ENCODE measurements at places on chromosomes 1 and 21.

DNA sequence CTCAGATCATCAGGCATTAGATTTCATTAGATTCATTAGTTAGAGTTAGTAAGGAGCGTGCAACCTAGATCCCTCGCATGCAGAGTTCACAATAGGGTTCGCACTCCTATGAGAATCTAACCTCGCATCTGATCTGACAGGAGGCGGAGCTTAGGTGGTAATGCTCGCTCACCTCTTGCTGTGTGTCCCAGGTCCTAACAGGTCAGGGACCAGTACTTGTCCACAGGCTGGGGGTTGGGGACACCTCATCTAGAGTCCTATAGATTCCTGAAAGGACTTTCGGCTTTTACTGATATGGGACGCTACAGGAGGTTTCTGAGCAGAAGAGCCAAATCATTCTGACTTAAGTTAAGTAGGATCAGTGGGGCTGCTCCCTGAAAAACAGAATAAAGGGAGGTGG is 91.4 kb downstream of the AKT3 start:
- DNase-seq, result no peak

- DNase-seq, result peak; percentile 85
Observed at GRCh38 chr1:8314346-8315280, 3.3 kb upstream of the SLC45A1 start.

- DNase-seq, result peak; percentile 67
Observed at GRCh38 chr1:186828611-186829454, at the start of gene PLA2G4A. Gene PLA2G4A, plus strand, starts transcription at chr1:186828949. Its CDS starts 25,406 bp downstream, at chr1:186854355.

DNA sequence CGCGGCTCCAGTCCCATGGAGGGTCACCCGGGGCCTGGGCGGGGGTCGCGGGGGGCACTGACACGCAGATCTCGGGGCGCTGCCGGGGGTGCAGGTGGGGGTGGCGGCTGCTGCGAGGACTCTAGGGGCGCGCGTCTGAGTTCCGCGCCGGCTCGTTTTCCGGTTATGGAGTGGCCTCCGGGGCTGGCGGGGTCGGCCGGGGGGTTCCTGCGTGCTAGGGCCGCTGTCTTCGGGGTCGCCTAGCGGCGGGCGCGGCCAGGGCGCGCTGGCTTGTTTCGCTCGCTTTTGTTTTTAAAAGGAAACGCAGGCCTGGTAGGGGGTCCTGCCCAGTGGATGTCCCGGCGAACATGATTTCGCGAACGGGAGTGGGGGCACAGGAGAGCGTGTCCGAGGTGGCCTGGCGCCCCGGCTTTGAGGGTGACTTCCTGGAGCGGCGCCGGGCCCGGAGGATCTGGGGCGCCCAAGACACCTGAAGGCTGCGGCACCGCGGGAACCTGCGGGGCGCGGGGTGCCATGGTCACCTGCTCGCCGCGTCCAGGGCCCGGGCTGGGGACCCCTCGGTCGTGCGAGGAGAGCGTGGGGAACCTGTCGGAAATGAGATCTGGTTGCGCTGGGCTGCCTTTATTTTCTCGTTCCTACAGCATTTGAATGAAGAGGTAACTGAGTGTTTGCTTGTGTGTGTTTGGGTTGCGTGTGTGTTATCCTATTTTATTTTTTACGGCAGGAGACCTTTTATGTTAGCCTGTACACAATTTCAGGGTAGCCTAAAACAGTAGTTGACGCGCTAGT is 618 bp downstream of the ETS2 start:
- peak; percentile 45 for DNase-seq

- DNase-seq, result no peak
Observed at GRCh38 chr1:101124405-101124804, 98.8 kb upstream of the DPH5 start.

GRCh38 chr1:21626921-21627339 is 42.2 kb downstream of the RAP1GAP start:
- DNase-seq, result no peak

DNA sequence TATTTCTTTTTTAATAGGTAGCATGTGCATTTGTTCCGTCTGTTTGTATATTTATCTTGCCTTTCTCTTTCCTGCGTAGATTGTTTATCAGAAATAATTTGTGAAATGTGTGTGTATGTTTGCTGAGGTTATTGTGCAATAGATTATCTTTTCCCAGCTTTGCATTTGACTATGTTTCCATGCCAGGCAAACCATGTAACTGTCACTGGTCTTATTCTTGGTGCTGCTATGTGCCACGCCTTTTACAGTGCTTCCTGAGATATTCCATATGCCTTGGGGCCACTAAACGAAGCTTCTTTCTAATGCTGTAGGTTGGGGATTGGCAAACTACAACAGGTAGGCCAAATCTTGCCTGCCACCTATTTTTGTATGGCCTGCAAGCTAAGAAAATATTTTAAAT is 598.8 kb downstream of the PLPP3 start:
- DNase-seq, result no peak

- no peak for DNase-seq
Observed at GRCh38 chr1:29671446-29672356, 435.4 kb downstream of the PTPRU start.

- no peak for DNase-seq
Observed at GRCh38 chr21:42423197-42423675, 19.5 kb downstream of the UBASH3A start.

DNA sequence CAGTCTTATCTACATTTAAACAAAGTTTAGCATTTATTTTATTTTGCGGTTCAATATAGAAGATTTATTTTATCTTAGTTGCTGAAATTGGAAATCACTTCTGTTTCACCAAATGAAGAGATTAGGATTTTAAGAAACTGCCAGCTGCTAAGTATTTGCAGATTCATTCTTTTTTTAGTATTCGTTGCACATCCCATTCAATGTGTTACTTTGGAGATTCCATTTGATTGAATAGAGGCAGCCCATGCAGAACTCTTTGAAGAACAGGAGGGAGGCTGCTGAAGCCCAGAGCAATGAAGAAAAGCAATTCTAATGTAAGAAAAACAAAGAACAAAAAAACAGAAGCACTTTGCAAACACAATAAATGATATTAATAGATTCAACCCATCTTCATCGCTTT is 38.6 kb upstream of the IL12RB2 start:
- no peak for DNase-seq

DNA sequence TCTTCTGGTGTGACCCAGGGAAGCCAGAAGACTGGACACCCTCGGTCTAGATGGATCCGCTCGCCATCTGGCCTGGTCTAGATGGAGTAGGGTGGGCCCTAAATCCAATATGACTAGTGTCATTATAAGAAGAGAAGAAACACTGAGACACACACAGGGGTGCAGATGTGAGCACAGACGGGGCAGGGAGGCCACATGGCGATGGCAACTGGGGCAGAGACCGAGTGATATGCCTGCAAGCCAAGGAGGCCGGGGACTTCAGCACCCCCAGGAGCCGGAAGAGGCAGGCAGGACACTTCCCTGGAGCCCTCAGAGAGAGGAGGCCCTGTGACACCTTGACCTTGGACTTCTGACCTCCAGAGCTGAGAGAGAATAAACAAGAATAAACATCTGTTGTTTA is 5.6 kb upstream of the TFF3 start:
- peak; percentile 17 for DNase-seq

DNA sequence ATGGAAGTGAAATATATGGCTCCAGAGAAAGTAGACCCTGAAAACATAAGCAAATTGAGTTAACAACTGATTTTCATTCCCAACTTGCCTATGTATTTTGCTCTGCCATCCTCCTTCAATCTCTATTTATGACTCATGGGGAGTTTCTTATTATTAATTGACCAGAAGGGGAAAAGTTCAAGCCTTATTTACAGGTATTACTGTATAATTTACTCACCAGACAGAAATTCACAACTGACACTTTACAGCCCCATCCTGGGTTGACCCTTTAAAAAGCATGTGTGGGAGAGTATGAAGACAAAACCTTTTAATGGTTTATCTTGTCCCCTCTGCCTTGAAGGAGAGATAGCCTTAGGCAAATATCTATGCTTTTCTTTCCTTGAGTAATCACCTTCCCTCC is 39.8 kb upstream of the C1orf53 start:
- DNase-seq, result no peak

- DNase-seq, result no peak
Observed at GRCh38 chr21:43315244-43316137, 111.4 kb downstream of the SIK1 start.

DNA sequence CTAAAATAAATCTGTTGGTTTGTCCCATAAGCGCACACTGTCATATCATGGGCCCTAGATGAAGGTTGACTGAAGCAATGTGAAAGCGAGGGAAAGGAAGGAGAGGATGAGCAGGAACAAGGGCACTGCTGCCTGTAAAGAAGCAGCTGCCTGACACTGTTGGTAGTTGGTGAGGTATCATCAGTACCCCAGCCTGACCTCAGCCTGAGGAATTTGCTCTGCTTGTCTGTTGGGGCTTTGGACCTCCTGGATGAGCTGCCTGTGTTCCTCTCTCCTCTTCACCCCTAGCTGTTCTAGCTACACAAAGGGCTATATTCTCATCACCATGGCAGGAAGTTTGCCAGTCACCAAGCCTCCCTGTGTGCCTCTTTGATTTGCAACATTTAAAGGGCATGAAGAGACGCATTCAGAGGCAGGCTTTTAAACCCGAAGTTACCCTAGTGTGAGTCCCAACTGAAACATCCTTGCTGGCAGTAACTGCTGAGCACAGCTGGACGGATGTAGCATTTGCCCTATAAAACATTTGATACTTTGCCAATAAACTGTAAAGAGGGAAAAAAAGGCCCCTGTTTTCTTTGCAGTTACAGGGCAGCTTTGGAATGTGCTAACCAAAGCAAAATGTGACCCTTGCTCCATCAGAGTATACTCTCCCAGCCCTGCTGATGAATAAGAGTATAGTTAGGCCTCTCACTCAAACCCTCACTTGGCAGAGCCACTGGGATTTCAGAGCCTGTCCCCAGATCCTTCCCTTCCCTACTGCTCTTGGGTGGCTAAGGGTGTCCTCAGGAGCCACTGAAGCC is 22.2 kb upstream of the SPATA6 start:
- DNase-seq, result peak; percentile 34

DNA sequence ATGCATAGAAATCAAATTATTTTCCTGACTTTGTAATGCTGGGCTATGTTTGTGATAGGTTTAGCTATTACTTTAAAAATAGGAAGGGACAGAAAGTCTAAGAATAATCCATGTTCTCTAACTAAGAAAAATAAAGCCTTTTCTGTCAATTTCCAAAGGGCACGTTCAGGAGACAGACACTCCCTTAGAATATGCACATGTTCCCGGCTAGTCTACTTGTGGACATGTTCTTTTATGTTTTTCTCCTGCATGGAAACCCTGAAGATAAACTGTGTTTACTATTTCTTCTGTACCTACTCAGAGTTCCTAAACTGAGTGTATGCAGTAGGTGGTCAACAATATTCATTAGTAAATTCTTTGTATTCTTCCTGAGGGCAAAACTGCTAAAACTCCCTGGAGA is 12.5 kb downstream of the PSMB4 start:
- no peak for DNase-seq

DNA sequence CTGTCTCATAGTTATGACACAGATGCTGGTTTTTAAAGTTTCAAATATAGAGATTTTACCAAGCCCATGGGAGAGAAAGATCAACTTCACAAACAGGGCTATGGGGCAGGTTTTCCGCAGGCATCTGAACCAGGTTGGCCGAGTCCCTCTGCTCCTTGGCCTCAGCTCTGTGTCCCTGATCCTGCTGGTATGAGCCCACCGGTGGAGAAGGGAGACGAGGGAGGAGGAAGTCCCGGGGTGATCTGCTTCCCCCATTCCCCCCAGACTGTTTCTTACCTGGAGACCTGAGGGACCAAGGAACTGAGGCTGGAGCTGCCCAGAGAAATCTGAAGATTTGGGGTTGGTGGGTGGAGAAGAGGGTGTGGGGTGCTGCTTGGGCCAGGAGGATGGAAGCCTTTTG is 28.9 kb upstream of the BTG2 start:
- DNase-seq, result no peak

GRCh38 chr1:36367798-36368197 is 17.9 kb downstream of the STK40 start:
- DNase-seq, result no peak

GRCh38 chr1:243917177-243917862 is 67.3 kb upstream of the AKT3 start:
- peak; percentile 21 for DNase-seq

GRCh38 chr1:1439546-1440261 is 4.2 kb downstream of the VWA1 start:
- DNase-seq, result no peak

GRCh38 chr21:42558846-42559245 is 45.2 kb downstream of the SLC37A1 start:
- no peak for DNase-seq

DNA sequence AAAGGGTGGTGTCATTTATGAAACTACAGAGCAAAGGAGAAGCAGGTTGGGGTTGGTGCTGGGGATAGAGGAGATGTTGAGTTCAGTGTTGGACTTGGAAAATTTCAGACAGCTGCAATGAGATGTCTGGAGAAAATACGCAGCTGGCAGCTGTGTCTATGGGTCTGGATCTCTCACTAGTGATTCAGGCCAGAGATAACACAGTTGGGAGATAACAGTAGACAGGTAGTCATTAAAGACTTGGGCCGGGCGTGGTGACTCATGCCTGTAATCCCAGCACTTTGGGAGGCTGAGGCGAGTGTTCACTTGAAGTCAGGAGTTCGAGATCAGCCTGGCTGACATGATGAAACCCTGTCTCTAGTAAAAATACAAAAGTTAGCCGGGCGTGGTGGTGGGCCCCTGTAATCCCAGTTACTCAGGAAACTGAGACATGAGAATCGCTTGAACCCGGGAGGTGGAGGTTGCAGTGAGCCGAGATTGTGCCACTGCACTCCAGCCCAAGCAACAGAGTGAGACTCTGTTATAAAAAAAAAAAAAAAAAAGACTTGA is 2.5 kb upstream of the TFAP2E start:
- no peak for DNase-seq

GRCh38 chr1:151593730-151594129 is 18.1 kb upstream of the SNX27 start:
- DNase-seq, result no peak

- DNase-seq, result no peak
Observed at GRCh38 chr1:58035523-58035922, 511.0 kb downstream of the OMA1 start.

- no peak for DNase-seq
Observed at GRCh38 chr1:221473411-221473810, 268.5 kb downstream of the DUSP10 start.
